ENCODE measurements at places on chromosomes 7 and 10.

- DNase-seq, result no peak
These were observed 11.4 kb downstream of the SCIN start for GRCh38 chr7:12581897-12582296.

DNA sequence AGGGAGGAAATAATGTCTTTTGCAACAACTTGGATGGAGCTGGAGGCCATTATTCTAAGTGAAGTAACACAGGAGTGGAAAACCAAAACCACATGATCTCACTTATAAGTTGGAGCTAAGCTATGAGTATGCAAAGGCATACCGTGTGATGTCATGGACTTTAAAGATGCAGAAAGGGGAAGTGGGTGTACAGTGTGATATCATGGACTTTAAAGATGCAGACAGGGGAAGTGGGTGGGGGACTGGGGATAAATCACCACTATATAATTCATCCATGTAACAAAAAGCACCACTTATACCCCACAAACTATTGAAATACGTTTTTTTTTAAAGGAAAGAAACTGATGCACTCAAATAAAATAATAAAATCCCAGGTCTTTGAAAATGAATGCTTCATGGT, 29.5 kb downstream of the LYZL2 start:
- no peak for DNase-seq

DNA sequence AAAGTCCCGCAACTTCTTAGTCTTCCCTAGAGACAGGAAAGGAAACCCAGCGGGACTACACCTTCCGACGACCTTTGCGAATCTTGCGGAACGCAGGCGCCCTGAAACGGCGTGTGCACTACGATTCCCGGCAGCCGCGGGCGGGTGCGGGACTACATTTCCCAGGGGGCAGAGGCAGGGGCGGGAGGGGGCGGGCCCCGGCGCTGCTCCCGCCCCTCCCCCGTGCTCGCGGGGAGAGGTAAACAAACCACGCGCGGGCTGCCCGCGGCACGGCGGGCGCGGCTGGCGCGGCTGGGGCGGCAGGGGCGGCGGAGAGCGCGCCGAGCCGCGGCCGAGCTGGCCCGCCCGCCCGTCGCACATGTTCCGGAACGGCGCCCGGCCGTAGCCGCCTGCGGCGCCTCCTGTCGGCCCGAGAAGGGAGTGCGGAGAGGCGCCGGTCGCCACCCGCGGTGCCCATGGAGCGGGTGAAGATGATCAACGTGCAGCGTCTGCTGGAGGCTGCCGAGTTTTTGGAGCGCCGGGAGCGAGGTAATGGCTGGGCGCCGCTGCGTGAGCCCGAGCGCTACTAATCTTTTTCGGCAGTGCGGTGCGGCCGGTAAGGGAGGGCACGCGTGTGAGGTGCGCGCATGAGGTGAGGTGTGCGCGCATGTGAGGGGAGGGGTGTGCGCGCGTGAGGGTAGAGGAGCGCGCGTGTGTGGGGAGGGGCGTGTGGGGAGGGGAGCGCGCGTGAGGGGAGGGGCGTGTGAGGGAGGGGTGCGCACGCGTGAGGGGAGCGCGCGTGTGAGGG, 18.5 kb downstream of the MXI1 start:
- peak; percentile 97 for DNase-seq

GRCh38 chr7:17677408-17677807, 262.9 kb downstream of the SNX13 start:
- no peak for DNase-seq

GRCh38 chr7:122136078-122136477, 8.0 kb downstream of the AASS start:
- no peak for DNase-seq

DNA sequence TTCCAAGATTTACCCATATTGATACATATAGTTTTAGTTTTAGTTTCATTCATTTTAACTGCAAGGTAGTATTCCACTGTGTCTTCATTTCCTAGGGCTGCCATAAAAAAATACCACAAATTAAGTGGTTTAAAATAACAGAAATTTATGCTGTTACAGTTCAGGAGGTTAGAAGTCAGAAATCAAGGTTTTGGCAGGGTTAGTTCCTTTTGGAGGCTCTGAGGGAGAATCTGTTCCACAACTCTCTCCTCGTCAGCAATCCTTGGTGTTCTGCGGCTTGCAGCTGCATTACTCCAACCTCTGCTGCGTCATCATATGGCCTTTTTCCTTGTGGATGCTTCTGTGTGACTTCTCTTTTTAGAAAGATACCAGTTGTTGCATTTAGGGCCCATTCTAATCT, 176.2 kb downstream of the DNAJC1 start:
- no peak for DNase-seq

DNA sequence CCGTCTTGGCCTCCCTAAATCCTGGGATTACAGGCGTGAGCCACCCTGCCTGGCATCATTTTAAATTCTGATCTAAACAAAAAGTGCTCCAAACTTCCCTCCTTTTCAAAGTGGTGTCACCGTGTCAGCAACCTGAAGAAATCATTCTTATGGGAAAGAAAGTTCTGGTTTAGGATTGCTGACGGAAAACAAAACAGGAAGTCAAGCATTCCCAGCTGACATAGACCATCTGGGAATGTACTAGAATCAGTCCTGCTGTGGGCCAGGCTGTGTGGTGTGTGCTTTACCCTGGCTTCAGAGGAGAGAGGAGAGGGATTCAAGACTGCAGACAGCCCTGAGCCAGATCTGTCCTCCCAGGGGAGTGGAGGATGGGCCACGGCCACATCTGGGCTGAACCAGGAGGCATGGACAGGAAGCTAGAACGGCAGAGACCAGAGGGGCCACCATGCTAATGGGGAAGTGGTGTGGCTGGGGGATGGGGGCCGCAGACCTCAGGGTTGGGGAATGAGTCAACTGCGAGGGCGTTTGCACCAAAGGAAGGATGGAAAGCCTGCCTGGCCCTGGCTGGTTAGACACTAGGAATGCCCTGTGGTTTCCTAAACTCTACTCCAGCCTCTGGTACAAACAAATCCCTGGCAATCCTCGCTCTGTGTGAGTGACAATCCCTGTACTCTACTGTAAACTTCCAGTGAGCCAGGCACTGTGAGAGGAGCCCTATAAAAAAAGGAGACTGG, 16.7 kb upstream of the CLIP2 start:
- DNase-seq, result peak; percentile 99

GRCh38 chr7:73615886-73616285, 8.4 kb downstream of the MLXIPL start:
- DNase-seq, result peak; percentile 40

GRCh38 chr7:137682596-137682995, 164.2 kb downstream of the DGKI start:
- DNase-seq, result no peak

All from ACHN (cell line).